ENCODE measurements at places on chromosomes 11 and 22.

DNA sequence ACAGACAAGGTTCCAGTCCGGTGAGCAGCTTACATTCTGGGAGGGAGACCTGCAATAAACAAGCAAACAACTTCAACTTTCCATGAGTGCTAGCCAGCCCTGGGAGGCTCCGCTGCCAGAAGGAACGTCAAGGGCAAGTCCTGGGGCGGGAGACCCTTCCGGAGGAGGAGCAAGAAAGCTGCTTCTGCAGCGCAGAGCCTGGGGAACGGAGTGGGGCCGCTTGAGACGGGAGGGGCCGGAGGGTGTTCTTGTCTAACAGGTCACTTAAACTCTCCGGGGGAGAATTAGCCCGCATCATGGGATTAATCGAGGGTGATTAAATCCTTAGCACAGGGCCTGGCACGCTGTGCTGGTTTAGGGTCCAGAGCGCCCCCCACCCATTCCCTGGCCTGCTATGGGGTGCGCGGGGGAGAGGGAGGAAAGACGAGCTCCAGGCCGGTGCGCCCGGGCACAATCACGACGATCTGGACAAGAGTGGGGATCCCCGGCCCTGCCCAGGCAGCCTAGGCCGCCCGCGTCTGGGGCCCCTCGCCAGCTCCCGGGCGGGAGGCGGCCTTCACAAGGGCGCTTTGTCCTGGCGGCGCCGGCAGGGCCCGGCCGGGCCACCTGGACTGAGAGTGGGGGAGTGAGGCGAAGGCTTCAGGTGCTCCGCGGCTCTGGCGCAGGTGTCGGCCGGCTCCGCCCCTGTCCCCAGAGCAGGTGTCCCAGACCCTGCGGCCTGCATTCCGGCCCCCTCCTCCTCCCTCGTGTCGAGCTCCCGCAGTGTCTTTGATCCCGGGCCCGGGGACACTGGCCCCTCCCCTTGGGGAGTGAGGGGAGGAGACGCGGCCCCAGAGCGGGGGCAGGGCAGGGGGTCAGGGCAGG lies 663 bp upstream of the LARGE2 start:
- DNase-seq = peak; percentile 98

GRCh38 chr11:26712497-26712896 lies 9.4 kb downstream of the SLC5A12 start:
- DNase-seq = no peak

GRCh38 chr11:95269036-95269819 lies 38.2 kb upstream of the SESN3 start:
- no peak for DNase-seq

- DNase-seq = no peak
These were observed 63.5 kb downstream of the MICAL3 start for GRCh38 chr22:17960695-17961445.

GRCh38 chr11:112057170-112057569 lies 16.6 kb downstream of the PIH1D2 start:
- DNase-seq = no peak

DNA sequence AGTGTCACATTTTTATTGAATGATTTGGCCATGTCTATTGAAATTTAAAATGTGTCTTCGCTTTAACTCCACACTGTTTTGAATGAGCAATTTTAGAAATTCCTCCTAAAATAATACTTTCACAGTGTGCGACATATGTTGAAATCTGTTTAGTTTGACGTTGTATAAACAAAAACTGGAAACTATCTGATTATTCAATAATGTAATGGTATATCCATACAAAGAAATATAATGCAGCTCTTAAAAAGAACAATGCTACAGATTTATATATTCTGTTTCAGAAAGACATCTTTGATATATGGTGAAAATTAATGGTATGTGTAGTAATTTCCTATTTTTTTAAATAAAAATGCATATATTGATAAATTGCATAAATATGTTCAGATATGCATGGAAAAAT lies 268.7 kb upstream of the SORL1-AS1 start:
- DNase-seq = no peak

DNA sequence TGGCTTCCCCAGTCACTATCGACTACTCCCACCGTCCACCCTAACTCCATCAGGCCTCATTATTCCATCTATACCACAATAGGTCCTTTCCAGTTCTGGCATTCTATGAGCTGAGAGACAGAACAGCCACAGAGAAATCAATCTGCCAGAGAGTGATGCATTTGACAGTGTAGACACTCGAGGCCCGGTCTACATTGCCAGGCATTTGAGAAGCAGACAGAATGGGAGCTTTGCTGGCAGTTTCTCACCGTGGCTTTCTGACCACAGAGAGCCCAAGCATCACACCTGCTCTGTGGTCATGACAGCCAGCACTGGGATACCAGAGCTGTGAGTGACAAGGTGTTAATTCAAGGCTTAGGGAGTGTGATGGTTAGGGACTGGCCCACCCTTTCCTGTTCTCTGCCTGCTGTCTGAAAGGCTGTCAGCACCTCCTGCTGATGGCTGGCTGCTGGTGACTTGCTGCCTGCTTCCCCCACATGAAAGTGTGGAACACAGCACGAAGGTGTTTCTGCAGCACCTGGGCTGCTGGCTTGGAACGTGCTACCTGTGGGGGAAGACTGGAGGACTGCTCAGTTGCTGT lies 137.8 kb downstream of the KIRREL3 start:
- peak; percentile 58 for DNase-seq

DNA sequence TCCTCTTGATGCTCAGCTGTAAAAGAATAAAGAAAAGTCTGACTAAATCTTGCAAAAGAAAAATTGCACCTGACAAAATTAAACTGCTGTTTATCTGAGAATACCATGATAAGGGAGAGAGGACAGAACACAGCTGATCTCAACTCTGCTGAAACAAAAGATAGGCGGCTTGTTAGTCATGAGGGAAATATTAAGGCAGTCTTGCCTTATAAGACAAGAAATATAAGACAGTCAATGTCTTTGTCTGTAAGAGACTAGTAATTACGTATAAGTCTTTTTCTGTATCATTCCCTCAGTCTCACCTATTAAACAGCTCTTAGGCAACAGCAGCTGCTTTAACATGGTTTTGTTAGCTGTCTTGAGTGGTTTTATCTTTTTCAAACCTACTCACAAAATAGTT lies 296.6 kb downstream of the LUZP2 start:
- no peak for DNase-seq

DNA sequence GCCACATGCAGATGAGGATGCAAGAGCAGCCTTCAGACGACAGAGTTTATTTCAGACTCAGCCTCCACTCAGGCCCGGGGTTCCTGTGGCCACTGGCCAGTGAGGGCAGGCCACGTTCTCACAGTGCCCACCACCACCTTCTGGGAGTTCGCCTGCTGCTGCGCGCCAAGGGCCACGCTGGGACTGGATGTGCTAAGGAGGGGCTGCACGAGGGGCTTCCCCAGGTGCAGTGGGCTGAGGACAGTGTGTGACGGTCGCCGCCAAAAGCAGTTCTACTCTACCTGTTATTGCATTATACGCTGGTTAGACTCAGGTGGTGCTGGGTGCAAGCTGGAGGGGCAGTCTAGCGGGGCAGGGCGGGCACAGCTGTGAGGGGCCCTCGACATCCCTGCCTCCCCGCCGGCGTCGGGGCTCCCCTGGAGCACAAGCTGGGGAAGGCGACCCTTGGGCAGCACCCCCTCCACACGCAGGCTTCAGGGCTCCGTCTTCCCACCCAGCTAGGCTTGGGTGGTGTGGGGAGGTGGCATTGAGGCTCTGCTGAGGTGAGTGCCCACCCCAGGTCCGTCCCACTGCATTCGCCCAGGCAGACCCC lies 2.7 kb downstream of the CEND1 start:
- no peak for DNase-seq

DNA sequence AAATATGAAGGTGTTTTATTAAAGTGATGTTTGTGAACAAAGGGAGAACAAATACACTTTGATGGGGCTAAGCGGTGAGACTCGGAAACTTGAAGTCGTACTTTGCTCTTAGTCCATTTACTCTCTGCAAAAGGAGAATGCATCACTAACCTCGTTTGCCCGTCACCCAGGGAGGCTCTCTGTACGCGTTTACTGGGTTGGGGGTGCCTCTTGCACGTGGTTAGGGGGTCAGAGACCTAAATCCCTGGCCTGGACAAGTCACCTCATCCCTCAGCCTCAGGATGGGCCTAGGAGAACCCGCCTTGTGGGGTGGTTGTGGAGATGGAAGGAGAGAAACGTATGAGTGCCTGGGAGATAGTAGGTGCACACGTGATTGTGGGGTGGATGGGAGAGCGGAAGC lies 803 bp upstream of the IFT27 start:
- DNase-seq = no peak

DNA sequence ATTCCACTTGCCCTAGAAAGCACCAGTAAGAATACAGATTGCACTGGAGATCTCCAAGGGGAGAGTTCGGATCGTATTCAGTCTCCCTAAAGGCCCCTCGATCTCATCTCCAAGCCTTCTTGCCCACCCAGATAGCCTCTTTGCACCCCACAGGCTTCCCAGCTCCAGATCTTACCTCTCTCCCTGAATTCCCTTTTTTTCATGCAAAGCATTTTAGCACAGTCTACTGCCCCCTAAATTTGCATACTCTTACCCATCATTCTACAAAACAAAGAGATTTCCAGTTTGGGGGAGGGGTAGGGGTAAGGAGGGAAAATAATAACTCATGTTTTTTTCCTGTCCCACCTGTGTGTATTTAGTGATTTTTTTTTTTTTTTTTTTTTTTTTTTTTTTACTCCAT lies 105.2 kb downstream of the NAV2 start:
- peak; percentile 87 for DNase-seq

DNA sequence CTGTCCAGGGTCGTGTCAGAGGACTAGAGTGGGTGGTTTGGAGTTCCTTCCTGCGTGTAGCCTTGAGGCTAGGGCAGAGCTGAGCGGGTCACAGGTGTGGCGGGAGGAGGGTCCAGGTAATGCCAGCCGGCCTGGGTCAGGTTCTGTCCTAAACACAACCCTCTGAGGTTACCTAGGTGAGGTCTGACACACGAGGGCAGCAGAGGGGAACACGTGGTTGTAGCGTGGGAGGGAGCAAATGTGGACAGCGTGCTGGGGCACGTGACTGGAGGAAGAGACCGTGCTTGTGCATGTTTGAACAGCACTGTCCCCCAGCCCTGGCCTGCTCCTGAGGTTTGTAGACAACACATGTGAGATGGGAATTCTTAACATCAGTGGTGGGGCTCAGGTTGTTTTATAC lies 13.1 kb downstream of the MOV10L1 start:
- DNase-seq = peak; percentile 38

GRCh38 chr11:279040-279965 lies 1.1 kb downstream of the NLRP6 start:
- DNase-seq = no peak

GRCh38 chr22:30290342-30291057 lies 1.2 kb upstream of the CASTOR1 start:
- peak; percentile 41 for DNase-seq

DNA sequence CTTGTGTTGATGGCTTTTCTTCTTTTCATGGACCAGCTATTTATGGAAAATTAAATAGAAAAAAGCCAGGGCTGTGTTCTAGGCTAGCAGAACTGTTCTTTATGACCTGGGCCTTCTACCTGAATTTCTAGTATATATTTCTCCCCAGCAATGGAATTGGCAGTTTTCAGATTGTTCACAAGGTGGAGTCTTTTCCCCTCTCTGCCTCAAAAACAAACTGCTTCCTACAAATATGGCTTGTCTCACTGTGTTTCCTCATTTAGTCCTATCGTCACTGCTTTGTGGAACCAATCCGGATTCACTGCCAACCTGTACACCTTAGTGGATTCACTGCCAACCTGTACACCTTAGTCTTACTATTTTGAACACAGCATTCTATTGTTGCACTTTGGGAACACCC lies 5.0 kb upstream of the APOL5 start:
- no peak for DNase-seq

- no peak for DNase-seq
These were observed 56.6 kb upstream of the LIN7C start for GRCh38 chr11:27563201-27563600.

GRCh38 chr11:115710980-115711379 lies 206.8 kb upstream of the CADM1 start:
- DNase-seq = no peak

GRCh38 chr22:44448271-44448830 lies 49.7 kb downstream of the RTL6 start:
- DNase-seq = no peak

GRCh38 chr11:133650082-133650481 lies 117.8 kb upstream of the OPCML start:
- DNase-seq = no peak

DNA sequence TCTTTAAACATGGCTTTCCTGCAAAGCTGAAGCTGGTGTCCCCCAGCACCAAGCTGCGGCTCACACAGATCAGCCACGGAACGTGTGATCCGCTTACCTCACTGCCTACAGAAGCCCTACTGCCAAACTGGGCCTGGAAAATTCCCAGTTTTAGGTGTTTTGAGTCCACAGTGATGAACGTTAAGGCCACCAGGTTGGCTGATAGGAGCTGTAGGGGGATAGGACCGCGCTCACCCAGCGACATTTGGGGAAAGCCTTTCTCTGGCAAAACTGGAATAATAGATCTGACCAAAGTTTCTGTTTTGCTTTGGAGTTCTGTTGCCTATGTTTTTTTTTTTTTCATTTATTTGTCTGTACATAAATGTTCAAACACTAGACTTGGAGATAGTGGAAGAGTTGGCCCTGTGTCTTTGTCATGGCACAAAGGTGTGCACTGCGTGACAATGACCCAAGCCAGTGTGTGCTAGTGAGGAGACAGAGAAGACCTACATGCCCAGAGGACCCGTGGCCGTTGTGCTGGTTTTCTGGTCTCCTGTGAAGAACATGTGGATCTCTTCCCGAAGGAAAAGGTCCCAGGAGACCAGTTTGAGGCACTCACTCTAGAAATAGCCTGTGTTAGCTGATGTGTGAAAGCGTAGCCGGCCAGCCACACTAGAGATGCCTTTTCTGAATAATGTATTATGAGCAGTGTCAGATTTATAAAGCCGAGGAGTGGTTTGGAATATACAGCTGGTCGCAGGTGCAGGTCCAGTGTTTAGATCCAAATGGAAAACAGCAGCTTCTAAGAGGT lies 15.0 kb downstream of the ASPHD2 start:
- DNase-seq = no peak

- no peak for DNase-seq
These were observed 12.3 kb downstream of the EIF4ENIF1 start for GRCh38 chr22:31477329-31477728.

DNA sequence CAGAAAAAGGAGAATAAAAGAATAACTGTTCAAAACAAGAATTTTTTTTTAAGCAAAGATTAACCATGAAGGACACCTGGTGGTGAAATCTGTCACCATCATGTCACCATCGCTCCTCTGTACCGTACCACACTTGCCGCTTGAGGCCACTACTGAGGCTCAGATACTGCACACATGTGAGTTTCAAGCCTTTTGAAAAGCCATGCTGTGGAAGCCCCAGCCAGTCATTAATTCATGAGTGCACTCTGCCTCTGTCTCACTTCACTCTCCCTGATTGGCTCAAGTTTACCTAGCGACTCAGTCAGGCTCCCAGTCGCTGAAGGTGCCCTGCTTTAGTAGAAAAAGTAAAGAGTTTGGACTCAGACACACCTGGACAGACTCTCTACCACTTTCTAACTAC lies 6.6 kb upstream of the MS4A12 start:
- peak; percentile 73 for DNase-seq

DNA sequence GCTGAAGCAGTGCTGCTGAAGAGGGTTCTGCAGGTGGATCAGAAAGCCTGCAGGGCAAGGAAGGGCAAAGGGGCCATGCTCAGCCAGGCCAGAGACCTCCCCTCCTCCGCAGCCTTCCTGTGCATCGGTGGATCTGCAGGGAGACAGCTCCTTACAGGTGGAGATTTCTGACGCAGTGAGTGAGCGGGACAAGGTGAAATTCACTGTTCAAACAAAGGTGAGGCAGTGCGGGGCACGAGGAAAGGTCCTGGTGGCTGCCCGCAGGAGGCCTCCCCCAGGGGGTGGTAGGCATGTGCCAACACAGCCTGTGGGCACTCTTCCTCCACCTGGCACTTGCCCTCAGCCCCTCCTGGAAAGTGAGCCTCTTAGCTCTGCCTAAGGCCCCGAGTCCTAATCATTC lies 8.6 kb downstream of the CFL1 start:
- peak; percentile 40 for DNase-seq

GRCh38 chr11:34599406-34599945 lies 21.4 kb upstream of the EHF start:
- no peak for DNase-seq
